ENCODE measurements at places on chromosomes 12 and 14. TPM values are rescaled to one million over a fixed set of nuclear protein-coding genes. Genes with fewer than 3 reads are reported as not detected.

- DNase-seq: no peak
Observed at GRCh38 chr12:7629465-7629864, 36.2 kb downstream of the APOBEC1 start.

GRCh38 chr12:123907726-123908476, 64.7 kb downstream of the CCDC92 start:
- no peak for DNase-seq

- no peak for DNase-seq
Observed at GRCh38 chr14:23827100-23827892, 126.3 kb upstream of the DHRS4 start.

GRCh38 chr14:44634692-44635091, 127.6 kb upstream of the FSCB start:
- no peak for DNase-seq

GRCh38 chr12:2046957-2047356, 5.8 kb upstream of the CACNA1C start:
- no peak for DNase-seq

DNA sequence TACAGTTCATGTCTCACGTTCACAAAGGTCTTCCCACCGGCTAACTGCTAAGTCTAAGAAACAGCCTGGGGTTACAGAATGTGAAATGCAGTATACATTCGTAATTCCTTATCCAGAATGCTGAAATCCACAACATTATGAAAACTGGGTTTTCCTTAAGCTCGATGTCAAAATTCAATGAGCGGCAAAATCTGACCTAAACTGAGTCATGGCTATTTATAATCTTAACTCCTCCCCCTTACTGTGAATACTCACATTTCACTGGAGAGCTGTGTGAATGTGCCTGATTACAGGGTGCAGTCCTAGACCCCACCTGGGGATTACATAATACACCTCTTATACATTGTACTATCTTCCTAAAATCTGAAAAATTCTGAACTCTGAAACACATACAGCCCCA, 35.3 kb downstream of the STX2 start:
- DNase-seq: no peak

DNA sequence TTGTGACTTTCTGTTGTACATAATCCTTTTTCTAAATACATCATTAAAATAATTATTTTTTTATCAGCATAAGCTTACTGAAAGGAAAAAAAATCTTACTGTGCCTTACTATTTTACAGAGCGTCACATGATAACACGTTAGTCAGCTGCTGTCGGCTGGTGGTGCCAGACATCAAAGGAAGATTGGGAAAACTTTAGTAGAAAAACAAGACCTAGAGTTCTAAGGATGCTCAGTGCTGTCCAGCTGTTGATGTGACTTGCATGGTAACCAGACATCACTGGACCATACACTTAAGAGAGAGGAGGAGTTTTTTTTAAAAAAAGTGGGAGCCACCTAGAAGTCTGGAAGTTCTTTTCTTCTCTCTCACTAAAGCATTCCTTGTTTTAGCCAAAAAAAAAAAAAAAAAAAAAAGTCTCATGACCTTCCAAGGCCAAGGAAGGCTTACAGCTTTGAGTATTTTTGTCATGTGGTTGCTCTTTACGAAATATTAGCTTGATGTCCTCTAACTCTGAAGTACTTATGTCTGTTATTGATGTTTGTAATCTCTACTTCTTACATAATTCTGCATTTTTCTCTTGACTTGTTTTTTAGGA, 4.5 kb downstream of the RASSF8 start:
- DNase-seq: no peak

DNA sequence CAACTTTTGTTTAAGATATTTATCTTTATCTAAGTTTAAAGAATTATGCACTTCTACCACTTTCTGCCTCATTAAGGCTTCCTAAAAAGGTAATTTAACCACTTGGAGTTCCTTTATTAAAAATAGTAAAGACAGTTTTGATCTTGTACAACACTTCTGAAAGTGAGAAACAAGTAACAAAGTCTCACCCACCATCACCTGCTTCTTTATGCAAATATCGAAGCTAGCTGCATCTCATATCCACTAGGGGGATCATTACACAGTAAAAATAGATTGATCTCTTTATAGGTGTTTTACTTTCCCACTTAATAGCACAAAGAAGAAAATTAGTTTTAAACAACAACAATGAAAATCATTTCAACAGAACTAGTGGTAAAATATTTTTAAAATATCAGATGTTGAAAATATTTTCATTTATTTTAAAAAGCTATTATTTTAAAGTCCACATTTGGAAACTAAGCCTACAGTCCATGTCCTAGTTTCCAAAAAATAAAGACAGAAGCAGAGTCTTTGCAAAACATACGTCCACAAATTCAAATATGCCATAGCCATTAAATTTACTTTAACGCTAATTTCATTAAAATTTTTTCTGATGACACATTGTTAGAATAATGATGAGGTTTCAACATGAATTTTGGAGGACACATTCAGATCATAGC, 160.0 kb upstream of the SOX5 start:
- no peak for DNase-seq

DNA sequence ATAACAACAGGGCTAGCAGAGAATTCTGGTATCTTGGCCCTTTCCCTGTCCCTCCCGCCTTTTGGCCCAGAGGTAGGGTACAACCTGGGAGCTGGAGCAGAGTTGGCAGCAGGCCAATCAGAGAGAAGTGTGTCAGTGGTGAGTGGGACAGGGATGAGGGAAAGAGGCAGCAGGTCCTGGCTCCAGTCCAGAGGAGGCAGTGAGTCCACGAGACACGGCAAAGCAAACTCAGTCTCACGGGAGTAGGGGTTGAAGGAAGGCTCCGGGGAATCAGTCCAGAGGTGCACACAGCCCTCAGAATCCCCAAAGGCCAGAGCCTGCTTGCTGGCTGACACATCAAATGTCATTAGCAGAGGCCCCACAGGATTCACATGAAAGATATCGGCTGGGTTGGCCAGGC, 7.3 kb downstream of the PAN2 start:
- DNase-seq: no peak

- DNase-seq: no peak
Observed at GRCh38 chr12:68222326-68222725, 3.3 kb downstream of the IL26 start.

DNA sequence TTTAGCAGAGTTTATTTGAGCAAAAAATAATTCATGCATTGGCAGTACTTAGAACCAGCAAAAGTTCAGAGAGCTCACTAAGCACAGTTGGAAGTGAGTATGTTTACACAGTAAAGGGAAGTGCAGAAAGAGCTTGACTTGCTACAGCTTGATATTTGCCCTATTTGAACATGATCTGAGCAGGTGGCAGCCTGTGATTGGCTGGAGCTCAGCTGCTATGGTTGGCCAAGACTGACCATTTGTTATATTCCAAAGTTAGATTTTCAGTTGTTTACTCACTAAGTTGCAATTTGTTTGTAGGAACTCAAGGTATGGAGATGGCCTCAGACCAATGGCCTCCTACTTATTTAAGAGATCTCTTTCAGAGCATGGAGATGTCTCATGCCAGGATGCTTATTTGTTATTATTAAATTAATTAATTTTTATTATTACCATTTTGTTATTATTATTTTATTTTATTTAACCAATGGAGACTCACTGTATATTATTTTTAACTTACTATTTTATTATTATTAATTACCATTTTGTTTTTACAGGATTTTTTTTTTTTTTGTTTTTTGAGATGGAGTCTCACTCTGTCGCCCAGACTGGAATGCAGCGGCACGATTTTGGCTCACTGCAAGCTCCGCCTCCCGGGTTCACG, 49.0 kb downstream of the ATP23 start:
- no peak for DNase-seq

Gene RNASE2
- 2.5 TPM for polyA plus RNA-seq

Gene ANO2
- 4.9 TPM for polyA plus RNA-seq

Gene NANOG
- 1.3 TPM for polyA plus RNA-seq

Gene PLEKHD1
- 3.8 TPM for polyA plus RNA-seq

Gene OR4E2
- polyA plus RNA-seq: 0.06 TPM

Measured in renal pelvis (tissue), 12 donors.